A549 (cell line): ENCODE measurements at places on chromosomes 6 and 20. TPM values are rescaled to one million over a fixed set of nuclear protein-coding genes. Genes with fewer than 3 reads are reported as not detected.
A peak's percentile ranks its signal among the peaks of the same experiment; 100 is the strongest.

- no peak for DNase-seq
Measured at GRCh38 chr20:2729791-2730190, 37.2 kb downstream of the EBF4 start.

- DNase-seq, result no peak
Measured at GRCh38 chr6:107124934-107125348, 9.6 kb upstream of the BEND3 start.

DNA sequence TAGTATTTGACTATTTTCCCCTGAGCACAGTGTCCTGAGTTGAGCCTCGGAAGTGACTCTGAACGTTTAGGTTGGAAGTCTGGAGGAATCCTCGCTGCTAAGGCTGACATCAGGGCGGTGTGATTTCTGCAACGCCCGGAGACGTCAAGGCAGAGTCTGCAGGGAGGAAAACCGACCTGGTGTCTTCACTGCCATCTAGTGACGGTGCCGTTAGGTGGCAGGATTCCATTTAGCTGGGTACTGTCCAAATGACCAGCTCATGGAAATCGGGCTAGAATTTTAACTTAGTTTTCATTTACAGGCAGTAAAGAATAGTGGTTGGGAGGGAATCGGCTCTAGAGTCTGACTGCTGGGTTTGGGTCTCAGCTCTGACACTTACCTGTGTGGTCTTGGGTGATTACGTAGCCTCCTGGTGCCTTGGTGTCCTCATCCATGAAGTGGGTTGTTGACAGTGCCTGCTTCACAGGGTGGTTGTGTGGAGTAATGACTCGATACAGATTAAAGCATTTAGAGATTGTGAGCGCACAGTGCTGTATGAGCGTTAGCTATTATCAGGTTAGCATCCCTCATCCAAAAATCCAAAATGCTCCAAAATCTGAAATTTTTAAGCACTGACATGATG lies 35.0 kb downstream of the FOXF2 start:
- DNase-seq, result peak; percentile 63

- DNase-seq, result no peak
Measured at GRCh38 chr20:56624786-56625681, 4.1 kb upstream of the TFAP2C start.

Gene ADGRF5
- not detected in 3 replicates for polyA plus RNA-seq

- no peak for DNase-seq
Measured at GRCh38 chr6:32852018-32852843, 1.3 kb downstream of the TAP1 start.

GRCh38 chr6:112087916-112088315 lies 525 bp downstream of the FAM229B start:
- no peak for DNase-seq

- DNase-seq, result no peak
Measured at GRCh38 chr6:16824845-16825685, 63.8 kb upstream of the ATXN1 start.

DNA sequence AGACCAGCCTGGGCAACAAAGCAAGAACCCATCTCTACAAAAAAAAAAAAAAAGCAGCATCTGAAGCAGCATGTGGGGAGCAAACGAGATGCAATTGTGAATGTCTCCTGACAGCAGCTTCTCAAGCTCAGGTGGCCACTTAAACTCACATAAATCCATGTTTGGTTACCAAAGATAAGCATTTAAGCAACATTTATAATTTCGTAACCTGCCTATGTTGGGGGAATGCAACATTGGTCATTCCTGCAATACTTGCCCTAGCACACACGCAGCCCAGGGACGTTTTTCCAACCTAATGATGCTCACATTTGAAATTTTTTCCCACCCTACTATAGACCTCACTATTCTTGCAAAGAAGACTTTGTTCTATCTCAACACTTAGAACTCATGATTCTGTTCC lies 113.3 kb downstream of the ZFP64 start:
- no peak for DNase-seq

- DNase-seq, result no peak
Measured at GRCh38 chr6:154509421-154510143, 903 bp downstream of the CNKSR3 start.

- no peak for DNase-seq
Measured at GRCh38 chr6:137877113-137877512, 10.1 kb downstream of the TNFAIP3 start.
